ENCODE measurements at places on chromosomes 7 and 10.

- DNase-seq: no peak
Observed at GRCh38 chr10:129972966-129973673, 9.0 kb upstream of the EBF3 start.

GRCh38 chr7:55181762-55182161, 162.9 kb downstream of the EGFR start:
- no peak for DNase-seq

- no peak for DNase-seq
Observed at GRCh38 chr7:107972941-107973376, 30.0 kb downstream of the LAMB1 start.

DNA sequence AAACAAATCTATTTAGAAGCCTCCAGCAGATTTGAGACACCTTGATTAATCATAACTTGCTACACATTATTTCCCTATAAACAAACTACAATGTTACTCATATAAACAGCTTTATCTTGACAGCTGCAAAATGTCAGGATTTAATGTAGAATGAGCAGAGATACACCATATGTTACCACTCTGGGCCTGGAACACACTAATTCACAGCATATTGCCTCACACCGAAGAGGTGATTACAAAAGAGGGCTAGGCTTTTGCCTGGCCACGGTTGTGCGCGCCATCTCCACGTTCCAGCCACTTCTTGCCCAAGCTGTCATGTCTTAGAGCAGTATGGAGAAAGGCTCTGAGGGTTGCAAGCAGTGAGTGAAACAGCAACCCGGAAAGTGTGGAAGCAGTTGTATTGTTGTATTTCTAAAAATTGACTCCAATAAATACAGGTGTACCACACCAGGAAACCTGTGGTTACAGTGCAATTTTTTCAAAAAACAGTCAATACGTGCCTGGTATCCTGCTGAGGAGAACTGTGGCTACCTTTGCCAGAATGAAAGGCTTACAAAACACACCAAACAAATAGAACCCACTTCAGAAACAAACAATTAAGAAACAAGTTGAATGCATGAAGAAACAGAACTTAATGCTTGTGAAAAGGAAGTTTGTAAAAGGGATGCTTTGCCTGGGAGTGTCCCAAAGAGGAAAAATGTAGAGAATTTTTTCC, 498.1 kb downstream of the PLXNA4 start:
- DNase-seq: peak; percentile 55

DNA sequence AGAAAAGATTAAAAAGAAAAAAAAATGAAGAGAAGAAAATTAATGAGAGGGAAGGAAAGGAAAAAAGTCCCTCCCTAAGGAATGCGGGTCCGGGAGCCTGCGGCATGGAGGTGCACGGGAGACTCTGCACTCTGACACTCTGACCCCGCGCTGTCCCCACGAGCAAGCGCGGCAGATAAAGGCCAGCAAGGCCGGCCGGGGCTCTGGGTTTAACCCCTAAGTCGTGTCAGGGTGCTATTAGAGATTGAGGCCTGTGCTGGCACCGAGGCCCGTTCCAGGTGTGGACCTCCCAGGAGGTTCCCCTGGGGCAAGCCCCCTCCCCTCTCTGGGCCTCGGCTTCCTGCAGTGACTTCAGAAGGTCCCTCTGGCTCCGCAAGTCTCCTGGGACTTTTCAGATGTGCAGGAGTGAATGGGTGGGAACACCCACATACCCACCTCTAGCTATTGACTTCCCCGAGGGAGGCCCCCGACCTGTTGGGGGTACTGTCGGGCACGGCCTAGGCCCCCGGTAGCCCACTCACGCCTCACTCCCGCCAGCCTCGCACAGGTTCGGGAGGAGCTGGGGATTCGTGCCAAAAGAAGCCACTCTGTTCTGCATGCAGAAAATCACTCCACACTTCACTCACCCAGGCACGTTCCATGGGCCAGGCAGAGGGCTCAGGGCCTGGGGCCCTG, 164.1 kb downstream of the TCERG1L start:
- no peak for DNase-seq

DNA sequence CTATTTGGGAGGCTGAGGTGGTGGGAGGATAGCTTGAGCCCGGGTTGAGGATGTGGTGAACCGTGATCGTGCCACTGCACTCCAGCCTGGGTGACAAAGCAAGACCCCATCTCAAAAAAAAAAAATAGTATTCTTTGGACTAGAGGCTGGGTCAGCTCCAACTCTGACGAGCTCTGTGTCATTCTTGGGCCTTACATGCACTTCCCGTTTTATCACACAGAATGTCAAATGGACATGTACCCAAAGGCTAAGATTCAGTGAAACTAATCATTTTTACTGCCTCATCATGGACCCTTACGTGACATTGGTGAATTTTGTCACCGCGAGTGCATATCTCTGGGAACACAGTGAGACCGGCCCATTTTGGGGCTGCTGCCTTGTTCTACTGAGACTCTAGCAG, 27.3 kb downstream of the PALD1 start:
- no peak for DNase-seq

- DNase-seq: peak; percentile 48
Observed at GRCh38 chr7:46754140-46754720, 827.7 kb downstream of the TNS3 start.

- no peak for DNase-seq
Observed at GRCh38 chr10:1331560-1331959, 275.4 kb downstream of the WDR37 start.

DNA sequence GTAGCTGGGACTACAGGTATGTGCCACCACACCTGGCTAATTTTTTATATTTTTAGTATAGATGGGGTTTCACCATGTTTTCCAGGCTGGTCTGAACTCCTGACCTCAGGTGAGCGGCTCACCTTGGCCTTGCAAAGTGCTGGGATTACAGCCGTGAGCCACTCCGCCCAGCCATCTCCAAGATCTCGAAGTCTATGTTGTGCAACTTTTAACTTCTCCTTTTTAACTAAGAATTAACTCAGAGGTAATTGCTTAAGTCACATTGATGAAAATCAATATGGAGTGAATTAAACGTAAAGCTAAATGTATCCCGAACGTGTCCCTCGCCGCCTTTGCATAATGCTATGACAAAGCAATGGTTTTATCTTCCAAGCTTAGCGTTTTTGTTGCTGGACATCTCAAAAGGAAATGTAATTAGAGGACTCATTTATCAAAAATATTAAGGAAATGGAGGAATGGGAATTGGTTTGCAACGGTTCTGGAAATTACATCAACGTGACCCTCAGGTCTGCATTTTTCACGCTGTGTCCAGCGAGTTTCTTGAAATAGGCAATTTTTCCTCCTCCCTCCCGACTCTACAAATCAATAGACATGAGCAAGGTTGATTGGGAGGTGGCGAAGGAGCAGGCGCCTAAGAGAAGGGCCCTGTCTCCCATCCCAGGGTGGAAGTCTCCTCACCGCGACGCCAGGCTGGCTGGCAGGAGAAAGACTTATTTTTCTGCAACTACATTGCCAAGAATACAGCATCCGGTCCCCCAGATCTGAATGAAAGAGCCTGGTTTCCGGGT, 89.8 kb downstream of the TMEM130 start:
- DNase-seq: no peak

GRCh38 chr10:10330418-10330817, 687.3 kb upstream of the CELF2 start:
- DNase-seq: peak; percentile 89

DNA sequence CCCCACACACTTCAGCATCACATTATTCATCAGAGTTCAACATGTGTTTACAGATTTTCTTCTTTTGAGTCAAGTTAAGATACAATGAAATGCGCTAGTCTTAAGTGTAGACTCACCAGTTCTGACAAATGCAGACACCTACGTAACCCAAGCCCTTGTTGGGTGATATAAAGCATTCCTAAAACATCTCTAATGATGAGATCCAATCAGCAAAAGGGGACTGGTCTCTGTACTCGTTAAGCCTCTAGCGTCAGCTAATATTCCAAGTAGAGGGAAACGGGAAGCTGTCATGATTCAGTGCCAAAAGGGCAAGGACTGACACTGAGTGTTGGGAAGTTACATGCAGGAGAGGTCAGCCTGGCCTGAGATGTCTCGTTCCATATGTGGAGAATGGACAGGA, 38.7 kb upstream of the TRIL start:
- DNase-seq: no peak

DNA sequence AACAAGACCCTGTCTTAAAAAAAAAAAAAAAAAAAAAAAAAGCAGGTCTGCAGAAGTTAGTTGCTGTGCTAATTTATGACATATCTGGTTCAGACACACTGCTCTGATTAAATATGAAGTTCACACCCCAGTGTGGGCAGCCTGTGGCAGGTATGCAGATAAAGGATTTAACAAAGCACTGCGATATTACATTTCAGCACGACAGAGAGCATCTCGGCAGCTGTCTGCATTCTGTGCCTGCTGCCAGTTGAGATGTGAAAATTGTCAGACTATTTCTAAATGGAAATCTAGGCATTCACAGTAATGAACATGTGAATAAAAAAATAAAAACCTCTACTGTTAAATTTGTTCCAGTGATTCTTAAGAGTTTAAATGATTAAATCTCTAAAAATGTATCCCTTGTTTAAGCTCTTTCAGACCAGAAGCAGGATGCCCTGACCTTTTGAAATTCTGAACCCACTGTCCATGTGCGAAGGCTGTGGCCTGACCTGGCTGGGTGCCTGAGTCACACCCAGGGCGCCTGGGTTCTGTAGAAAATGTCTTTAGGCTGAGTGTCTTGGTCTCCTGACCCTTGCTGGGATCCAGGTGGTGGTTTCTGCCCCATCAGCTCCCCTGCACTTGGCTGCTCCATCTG, 272.9 kb downstream of the WDR37 start:
- DNase-seq: no peak

GRCh38 chr10:117734731-117735405, 192.3 kb downstream of the EMX2 start:
- no peak for DNase-seq

DNA sequence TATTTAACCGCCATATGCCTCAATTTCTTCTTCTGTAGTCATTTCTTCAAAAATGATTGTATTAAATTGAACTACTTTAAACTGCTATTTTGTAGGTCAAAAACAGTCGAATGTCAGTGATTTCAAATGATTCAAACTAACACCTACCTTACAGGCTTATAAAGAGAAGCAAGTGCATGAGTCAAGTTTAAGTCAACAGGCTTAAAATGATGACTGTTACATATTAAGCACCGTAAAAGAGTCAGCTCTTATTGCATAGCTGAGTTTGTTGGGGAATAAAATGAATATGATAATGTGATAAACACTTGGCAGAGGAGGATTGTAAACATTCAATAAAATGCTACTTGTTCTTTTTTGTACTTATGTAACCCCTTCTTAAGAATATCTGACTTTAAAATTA, 90.1 kb upstream of the ANKRD1 start:
- DNase-seq: no peak

- no peak for DNase-seq
Observed at GRCh38 chr10:130013335-130014262, 49.5 kb upstream of the EBF3 start.

GRCh38 chr7:149605696-149606095, 108.1 kb upstream of the ZNF746 start:
- no peak for DNase-seq

DNA sequence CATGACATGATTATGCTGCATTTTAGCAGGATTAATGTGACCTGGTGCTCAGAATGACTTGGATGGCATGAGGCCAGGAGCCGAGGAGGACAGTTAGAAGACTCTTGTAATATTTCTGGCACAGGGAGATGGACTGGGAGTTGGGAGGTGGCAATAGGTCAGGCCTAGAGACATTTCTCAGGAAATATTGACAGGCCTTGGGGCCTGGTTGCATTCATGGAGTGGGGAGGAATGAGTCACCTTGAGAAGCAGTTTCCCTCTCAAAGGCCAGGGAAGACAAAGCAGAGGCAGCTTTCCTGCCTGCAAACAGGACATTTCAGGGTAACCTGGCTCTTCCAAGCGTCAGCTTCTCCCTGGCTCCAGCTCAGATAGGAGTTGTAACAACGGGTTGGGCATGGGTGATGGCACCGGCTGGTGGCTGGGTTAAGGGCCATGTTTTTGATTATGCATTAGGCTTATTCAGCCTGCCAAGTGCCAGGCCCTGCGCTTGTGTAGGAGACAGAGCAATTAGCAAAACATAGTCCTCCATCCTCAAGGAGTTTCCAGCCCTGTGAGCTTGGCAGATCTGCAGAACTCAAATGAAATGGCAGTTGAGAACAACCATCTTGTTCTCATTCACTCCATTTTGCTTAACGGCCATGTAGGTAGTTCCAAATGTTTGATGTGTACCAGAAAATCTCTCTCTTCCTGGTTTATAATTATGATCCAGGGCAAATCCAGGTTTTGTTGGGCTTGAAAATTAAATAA, 38.2 kb downstream of the HK1 start:
- DNase-seq: no peak

- no peak for DNase-seq
Observed at GRCh38 chr10:102678842-102679289, 34.6 kb downstream of the TRIM8 start.

DNA sequence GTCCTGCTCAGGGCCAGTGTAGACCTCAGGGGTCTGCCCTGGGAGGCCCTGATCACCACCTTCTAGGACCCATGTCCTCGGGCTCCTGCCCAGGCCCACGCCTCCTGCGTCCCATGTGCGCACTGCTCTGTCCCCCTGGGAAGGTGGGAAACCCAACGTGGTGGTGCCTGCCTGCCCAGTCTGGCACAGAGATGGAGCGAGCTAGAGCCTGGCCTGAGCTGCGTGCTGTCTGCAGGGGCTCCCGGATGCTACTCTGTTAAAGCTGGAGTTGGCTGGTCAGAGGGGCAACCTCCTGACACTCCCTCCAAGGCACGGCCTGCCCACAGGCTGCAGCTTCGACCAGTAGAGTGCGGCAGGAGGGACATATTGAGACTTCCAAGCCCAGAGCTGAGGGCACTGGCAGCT, 171.7 kb downstream of the DNAJB6 start:
- DNase-seq: no peak

DNA sequence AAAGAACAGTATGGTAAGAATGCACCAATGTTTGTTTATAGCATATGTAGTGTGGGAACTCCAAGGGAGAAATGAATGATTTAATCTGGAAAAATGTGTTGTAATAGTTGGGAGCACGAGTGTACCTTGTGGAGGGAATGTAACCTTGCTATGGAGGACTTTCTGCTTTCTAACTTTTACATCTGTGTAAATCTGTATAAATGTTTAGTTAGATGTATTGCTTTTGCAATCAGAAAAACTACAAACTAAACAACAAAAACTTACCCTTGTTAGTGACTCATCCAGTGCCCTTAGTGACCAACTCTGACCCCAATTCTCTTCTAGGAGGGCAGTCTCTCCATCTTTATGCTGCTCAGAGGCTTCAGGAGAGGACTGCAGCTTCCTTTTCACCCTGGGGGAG, 89.3 kb downstream of the CCNY start:
- DNase-seq: no peak

DNA sequence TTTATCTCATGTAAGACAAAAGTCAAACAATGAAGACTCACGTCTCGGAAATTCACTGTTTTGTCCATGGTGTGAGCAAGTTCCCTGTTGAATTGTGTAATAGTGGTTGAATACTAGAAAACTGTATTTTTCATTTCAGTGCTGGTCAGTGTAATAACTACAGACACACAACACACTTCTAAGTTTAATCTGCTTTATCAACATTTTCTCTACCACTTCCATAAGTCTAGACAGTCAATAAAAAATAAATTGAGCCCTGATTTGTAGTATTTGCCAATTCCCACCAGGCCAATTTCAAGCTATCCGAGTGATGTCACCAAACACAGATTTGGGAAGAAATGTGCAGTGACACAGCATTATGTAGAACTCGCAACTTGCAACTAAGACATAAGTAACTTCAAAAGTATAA, 81.9 kb downstream of the GPR141 start:
- no peak for DNase-seq
